ENCODE measurements at places on chromosomes 4 and X.

DNA sequence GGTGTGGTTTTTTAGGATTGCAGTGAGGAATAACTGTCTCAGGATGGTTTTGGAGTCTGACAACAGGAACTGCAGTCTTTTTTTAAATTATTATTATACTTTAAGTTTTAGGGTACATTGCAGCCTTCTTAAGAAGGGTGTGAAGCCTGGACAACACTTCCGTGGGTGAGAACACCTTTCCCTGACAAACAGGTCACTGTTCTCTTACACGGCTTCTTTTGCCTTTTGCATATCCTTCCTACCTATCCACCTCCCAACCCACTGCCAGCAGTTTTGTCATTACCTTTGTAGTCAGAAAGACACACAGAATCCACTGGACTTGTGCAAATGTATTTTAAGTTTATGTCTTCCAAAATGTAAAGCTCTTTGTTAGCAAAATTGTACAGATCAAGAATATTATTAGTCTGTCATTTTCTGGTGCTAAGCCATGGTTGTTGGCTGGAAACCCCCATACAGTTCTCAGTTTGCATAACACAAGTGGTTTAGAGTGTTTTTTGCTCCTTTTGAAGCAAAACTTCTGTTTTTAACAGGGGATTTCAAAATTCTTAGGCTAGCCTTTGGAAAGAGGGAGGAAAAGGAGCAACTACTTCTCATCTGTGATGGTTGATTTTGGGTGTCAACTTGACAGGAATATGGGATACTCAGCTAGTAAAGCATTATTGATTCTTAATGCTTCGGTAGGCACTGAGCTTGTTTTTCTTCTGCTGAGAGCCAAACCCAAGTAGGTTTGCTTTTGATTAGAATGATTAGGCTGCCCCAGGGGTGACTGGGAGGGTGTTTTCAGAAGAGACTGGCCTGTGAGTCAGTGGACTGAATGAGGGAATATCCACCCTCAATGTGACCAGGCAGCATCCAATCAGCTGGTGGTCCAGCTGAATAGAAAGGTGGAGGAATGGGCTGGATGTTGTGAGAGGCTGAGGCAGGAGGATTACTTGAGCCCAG, 29.4 kb upstream of the KLHL2 start:
- DNase-seq = no peak

GRCh38 chr4:145130788-145131399, 32.8 kb downstream of the ABCE1 start:
- no peak for DNase-seq

DNA sequence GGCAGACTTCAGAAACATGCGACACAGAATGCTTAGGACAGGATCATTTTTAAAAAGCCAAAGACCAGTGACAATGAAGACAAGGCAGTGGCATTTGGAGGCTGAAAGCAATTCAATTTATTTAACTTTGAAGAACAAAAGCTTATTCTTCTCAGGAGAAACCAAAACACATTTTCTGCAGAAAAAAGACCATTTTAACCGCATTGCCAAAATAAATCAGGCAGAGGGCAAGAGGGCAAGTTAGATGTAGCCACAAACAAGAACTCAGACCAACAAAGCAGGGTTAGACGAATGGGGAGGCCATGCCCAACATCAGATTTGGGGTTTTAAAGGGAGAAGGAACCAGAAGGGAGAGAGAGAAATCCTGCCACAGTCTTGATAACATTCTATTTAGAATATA, 58.9 kb downstream of the RELL1 start:
- no peak for DNase-seq

- no peak for DNase-seq
These were observed 23.5 kb downstream of the NAT8L start for GRCh38 chr4:2082627-2083026.

DNA sequence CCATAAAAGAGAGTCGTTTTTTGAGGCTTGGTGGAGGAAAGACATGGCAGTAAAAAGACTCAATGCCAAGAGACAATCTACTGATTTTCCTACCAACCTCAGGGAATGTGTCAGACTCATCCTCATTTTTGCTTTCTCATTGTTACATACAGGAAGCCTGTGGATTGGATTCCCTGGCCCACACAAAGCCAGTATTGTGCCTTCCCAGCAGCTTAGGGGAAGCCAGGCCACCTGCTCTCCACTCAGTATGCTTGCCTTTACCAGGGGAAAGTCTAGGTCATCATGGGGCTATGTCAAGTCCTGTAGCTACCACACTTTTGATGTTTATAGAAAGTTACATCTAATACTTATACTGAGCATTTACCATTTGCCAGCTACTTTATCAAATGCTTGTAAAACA, 11.0 kb downstream of the BMX start:
- DNase-seq = no peak

- no peak for DNase-seq
These were observed at the start of gene SLC26A1 for GRCh38 chr4:993111-994029. TSS of gene SLC26A1 (minus strand) at chr4:993404. CDS start at chr4:991703, 1,701 bp downstream.

- DNase-seq = no peak
These were observed 58.6 kb upstream of the MCF2 start for GRCh38 chrX:139766545-139766983.

GRCh38 chr4:73676861-73677323, 56.7 kb upstream of the RASSF6 start:
- no peak for DNase-seq

- DNase-seq = no peak
These were observed 20.2 kb upstream of the RASL11B start for GRCh38 chr4:52841682-52842456.

- no peak for DNase-seq
These were observed 53.7 kb upstream of the TADA2B start for GRCh38 chr4:6989331-6989923.

GRCh38 chr4:55933611-55934010, 15.1 kb upstream of the CEP135 start:
- no peak for DNase-seq

- no peak for DNase-seq
These were observed 22.8 kb upstream of the EIF4E start for GRCh38 chr4:98951710-98952109.

- no peak for DNase-seq
These were observed 9.6 kb upstream of the PPP3CA start for GRCh38 chr4:101356928-101357327.

Data from activated CD4-positive, alpha-beta T cell treated with anti-CD3 and anti-CD28 coated beads, Interleukin-2, amount 50 U/mL, for 4 hours (primary cell).